ENCODE measurements at places on chromosomes 2 and 18.

GRCh38 chr2:111983478-111984212 lies 71.4 kb upstream of the TMEM87B start:
- no peak for DNase-seq

GRCh38 chr2:189191766-189192165 lies 12.2 kb upstream of the COL5A2 start:
- DNase-seq = peak; percentile 41

GRCh38 chr18:41343808-41344207 lies 611.2 kb upstream of the PIK3C3 start:
- no peak for DNase-seq

DNA sequence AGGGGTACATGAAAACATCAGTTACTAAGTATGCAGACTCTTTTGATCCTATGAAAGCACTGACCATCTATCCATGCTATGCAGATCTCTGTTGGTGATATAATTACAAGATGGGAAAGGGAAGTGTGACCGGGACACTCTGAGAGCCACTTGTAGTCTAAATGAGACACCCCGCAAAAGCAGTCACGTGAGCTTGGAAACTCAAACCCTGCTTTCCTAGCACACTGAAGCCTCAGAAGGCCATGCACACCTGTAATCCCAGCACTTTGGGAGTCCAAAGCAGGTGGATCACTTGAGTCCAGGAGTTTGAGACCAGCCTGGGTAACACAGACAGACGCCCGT lies 137.5 kb downstream of the INO80D start:
- DNase-seq = no peak

DNA sequence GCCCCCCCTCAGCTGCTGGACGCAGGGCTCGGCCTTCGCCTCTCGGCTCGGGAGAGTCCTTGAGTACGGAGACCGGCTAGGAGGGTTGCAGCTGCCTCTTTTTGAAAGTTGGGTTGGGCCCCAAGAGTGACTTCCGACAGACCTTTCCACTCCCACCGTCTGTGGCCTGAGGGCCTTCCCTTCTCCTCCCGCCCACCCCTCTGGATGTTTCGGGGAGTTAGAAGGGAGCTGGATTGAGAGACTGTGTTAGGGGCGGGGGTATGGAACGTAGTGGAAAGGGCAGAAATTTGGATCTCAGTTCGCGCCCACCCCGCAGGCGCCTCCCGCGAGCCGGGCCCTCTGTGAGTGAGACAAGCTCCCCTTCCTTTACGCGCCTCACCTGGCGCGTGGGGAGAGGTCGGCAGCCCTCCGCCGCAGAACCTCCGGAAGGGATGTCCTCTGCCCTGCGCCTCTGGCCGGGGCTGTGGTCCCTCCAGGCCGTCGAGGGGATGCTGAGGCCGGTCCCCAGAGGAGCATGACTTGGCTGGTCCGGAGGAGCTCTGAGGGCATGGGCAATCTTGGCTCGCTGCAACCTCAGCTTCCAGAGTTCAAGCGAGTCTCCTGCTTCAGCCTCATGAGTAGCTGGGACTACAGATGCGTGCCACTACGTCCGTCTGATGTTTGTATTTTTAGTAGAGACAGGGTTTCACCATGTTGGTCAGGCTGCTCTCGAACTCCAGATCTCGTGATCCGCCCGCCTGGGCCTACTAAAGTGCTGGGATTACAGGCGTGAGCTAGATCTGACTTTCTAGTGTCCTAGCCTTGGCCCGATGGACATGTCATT lies 15.9 kb downstream of the C2orf74 start:
- DNase-seq = peak; percentile 26

GRCh38 chr2:232385660-232386489 lies 7.3 kb downstream of the ALPP start:
- peak; percentile 95 for DNase-seq

Measured in iris pigment epithelial cell (primary cell).